ENCODE measurements at places on chromosomes 6 and 20.
A peak's percentile ranks its signal among the peaks of the same experiment; 100 is the strongest.

GRCh38 chr6:13012296-13012695 lies 295.7 kb downstream of the PHACTR1 start:
- DNase-seq, result no peak

DNA sequence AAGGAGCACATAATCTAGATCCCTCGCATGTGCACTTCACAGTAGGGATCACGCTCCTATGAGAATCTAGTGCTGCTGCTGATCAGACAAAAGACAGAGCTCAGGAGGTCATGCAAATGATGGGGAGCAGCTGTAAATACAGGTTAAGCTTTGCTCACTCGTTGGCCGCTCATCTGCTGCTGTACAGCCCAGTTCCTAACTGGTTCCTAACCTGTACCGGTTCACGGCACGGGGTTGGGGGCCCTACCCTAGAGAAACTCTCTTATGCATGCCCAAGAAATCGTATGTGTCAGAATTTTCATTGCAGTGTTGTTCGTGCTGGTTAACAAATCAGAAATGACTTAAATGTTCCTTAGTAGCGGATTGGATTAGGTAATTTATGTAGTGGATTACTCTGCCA lies 116.1 kb downstream of the CDH26 start:
- no peak for DNase-seq

GRCh38 chr20:32010666-32011065 lies 428 bp downstream of the CCM2L start:
- no peak for DNase-seq

DNA sequence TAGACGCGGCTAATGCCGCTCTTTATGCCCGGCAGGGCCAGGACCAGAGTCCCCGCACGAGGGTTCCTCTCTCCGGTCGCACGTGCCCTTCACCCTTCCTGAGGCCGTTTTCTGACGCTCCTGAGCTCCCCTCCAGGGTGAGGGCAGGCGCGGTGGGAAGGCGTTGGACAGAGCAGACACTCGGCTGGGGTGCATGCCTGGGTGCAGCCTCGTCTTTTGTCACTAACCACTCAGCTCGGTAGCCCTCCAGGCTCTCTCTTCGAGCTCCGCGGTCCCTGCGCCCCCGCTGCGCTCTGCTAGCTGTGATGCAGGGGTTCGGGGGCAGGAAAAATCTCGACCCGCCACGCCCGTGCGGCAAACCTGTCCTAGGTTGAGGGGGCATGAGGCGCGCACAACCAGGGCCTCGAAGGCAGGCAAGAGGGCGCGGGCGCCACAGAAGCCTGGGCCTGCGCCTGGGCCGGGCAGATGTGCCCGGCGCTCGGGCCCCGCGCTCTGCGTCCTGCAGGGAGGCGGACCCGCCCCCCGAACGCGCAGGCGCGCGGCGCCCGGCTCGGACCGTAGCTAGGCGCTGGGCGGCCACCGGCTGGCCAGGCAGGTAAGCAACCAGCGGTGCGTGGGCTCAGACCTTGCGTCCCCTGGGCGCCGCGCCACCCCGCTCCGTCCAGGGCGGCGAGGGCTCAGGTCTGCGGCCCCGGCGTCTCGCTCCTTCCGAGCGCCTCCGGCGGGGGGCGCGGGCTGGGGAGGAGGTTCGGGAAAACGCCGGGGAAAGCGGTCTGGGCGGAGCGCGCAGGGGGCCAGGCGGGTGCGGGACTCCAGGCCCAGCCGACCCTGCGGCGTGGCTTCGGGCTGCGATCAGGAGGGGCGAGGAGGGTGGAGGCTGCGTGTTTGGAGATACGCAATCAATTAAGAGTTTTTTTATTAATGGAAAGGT lies at the start of gene L3MBTL1:
L3MBTL1 (plus strand) TSS at position 548 of the 931 bp plus-strand sequence. CDS start 5,807 bp downstream, outside the sequence.
- no peak for DNase-seq

DNA sequence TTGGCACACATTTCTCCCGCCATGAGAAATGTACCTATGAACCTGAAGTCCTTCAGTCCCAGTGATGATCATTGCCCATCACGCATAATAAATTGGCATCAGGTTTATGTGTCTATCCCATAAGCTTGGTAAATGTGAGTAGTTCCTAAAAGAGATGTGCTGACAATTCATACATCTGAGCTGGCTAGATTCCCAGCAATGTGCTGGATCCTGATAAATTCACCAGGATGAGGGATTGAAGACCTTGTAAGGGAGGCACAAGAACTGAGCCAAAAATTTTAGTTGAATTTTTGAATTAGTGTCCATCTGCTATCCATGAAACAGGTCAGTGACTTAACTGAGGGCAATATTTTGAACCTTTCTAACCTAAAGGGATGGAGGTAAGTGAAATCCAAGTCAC lies 267.9 kb upstream of the CITED2 start:
- no peak for DNase-seq

- no peak for DNase-seq
These were observed 33.2 kb upstream of the ADTRP start for GRCh38 chr6:11811644-11812264.

- DNase-seq, result no peak
These were observed 47.8 kb downstream of the ARHGAP40 start for GRCh38 chr20:38649275-38649891.

DNA sequence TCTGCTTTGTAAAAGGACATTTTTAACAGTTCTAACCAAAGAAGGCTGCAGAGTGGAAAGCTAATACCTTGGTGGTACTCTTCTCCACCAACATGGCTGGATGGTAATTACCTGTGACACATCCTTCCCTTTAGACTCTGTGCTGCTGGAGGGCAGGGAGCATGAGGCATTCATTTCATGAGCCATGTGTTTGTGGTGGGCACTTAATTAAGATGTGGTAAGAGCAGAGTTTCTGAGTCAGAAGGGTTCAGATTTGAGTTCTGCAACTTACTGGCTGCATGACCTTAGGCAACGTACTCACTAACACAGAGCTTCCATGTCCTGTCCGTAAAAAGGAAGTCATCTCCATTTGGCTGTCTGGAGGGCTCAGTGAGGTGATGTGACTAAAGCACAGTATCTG lies 9.1 kb upstream of the ZNF133 start:
- no peak for DNase-seq

- no peak for DNase-seq
These were observed 154.4 kb downstream of the DTNBP1 start for GRCh38 chr6:15508441-15508871.

DNA sequence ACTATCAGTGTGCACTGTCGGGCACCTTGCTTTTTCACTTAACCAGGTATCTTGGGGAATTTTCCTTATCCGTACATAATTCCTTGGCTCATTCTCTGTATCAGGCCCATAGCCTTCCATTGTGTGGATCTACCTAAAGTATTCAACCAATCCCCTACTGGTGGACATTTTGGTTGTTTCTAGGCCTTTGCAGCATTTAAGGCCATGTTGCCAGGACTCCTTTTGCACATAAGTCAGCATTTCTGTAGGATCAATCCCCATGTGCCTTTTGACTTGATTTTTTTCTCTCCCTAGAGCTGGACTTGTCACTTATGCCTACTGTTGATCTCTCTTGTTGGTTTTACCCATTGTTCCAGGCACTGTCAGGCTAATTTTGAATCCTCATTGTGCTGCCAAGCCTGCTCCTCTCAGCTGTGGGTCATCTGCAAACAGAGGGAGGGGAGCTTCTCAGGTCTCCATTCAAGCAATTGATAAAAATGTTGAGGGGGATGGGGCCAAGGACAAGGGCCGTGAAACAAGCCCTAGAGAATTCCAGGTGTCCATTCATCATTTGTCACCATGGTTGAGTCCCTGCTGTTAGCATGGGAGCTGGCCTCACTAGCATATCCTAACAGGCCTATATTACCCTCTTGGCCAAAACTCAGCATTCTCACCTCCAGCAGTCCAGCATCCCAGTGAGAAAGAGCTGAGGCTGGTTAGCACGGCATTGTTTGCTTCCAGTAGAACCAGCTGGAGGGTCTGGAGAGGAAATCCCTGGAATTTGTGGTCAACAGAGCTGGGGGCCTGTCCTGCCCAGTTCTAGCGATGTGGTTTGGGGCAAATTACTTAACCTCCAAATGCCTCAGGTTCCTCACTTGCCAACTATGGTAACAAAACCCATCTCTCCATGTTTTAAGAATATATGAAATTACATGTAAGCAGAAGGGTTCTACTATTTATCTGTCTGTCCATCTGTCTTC lies 178.4 kb downstream of the MRPL14 start:
- DNase-seq, result no peak

DNA sequence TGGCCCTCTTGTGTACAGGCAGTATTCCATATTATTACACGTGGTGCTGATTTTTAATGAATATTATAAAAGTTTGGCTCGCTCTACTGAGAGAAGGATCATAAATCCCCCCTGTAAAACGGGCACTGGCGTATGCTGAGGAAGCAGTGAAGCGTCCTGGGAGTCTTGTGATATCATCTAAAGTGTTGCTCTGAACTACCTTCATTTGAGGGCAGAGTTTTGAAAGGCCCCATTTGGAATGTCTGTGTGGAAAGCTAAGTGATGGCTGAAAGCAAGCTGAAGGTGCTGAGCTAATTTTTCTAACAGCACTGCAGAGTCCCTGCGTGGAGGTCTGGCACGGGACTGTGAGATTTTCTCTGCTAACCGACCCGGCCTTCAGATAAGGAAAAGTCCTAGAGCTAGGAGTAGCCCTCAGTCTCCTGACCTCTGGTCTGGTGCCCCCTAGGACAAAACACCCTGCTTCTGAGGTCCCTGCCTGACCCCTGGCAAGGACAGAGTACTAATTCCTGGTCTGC lies 1.3 kb upstream of the BACH2 start:
- no peak for DNase-seq

DNA sequence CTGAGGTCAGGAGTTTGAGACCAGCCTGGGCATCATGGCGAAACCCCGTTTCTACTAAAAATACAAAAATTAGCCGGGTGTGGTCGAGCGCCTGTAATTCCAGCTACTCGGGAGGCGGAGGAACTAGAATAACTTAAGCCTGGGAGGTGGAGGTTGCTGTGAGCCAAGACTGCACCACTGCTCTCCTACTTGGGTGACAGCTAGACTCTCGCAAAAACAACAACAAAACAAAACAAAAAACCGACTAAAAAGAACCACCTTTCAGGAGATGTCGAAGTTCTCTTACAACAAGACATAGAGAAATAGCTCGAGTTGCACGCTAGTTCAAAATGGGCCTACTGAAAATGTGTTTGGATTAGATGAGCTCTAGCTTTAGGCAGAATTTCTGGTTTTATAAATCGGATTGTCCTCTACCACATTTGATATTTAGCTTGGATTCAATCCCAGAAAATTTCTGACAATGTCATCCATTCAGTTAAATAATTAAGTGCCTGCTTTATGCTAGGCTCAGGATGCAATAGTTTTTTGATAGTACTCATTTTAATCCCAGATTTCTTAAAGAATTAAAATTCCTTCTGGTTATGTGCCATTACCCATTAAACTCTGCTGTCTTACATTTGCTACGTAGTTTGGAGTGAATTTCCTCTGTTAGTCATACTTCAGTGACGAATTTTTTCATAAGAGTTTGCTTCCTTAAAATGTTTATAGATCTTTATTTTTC lies 137.5 kb upstream of the SHLD1 start:
- DNase-seq, result peak; percentile 38

DNA sequence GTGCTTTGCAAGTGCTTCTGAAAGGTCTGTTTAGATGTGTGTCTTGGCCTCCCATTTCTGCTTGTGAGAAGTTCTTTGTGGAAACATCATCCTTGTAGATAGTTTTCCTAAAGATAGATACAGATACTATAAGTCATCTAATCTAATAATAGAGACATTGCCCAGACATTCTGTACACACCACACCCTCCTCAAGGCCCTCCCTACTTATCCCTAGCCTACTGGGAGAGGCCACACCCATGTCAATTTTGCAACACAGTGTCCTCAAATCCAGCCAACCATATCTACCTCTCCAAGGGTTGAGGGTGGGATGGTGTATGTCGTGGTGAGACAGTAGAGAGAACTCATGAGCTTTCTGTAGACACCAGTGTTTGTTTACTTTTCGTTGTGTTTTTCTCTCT lies 6.2 kb downstream of the KDM1B start:
- DNase-seq, result no peak

DNA sequence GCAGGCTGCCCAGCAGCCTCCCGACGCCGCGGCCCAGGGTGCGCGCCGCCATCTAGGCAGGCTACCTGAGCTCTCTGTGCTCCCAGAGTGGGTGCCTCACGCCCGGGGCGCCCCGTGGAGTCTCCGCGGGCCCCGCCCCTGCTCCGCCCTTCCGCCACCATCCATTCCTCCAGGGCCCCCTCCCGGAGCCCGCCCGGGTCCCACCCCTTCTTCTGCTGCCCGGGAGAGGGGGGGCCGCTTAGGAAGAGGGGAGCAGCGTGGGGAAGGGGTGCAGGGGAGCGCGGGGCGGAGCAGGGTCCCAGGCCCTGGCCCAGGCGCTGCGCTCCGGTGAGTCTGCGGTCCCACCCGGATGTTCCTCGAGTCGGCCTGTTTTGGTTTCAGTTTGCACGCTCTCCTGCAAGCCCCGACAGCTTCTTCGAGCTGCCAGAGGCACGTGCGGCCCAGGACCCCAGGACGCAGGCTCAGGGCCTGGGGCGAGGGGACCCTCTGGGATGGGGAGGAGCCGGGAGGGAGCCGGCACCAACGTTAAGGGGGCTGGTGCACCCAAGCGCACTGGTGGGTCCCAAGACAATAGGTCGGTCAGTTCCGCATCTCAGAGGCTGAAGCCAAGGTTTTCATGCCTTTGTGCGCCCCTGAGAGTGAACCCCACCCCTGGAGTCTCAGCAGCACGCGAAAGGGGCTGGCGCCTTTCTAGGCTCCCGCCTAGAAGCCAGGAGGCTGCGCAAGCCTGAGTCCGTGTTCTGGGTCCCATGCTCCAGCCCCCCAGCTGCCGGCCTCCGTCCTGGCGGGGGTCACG lies at the start of gene ACSS1:
ACSS1 (minus strand) TSS at position 89 of the 796 bp plus-strand sequence; CDS start at position 52, 37 bp downstream.
- DNase-seq, result no peak

GRCh38 chr6:154619146-154619545 lies 108.7 kb upstream of the CNKSR3 start:
- no peak for DNase-seq

DNA sequence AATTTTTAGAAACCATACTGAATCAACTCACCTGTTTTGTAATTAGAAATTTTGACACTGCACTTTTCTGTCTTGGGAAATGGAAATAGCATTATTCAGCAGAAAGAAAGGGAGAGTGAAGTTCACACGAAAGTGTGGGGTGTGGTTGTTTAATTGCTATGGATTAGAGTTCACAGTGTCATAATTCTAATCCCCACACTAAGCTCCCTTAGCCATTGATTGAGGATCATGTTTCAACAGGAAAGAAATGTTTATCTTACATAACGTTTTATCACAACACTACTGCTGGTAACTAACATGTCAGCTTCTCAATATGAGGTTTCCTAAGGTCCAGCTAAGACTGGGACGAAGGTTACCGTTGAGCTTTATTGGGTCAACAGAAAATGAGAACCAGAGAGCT lies 31.4 kb upstream of the GSTA5 start:
- no peak for DNase-seq

DNA sequence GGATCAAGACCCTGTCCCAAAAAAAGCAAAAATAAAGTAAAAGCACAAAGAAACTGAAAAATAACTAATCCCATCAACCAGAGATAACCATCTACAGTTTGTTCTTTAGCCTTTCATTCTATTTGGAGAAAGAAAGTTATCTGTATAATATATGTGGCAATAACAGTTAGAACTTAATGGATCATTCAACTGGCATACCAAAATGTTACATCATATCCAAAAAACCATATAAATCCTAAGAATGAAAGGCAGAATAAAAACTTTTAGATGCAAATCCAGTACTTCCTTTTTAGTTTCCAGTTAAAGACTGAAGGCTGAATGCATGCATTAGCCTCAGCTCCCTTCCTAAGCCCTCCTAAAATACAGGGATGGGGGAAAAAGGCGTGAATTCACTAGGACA lies 25.2 kb downstream of the ILRUN start:
- no peak for DNase-seq

- no peak for DNase-seq
These were observed 173.2 kb downstream of the TMEM242 start for GRCh38 chr6:157150076-157150475.

All from AG09319 (cell line).